ENCODE measurements at places on chromosomes 6 and 20.
A peak's percentile ranks its signal among the peaks of the same experiment; 100 is the strongest.

GRCh38 chr6:27672113-27672799 is 199.4 kb upstream of the ZNF184 start:
- DNase-seq: no peak

GRCh38 chr20:62922451-62922921 is 3.8 kb downstream of the DIDO1 start:
- DNase-seq: no peak

DNA sequence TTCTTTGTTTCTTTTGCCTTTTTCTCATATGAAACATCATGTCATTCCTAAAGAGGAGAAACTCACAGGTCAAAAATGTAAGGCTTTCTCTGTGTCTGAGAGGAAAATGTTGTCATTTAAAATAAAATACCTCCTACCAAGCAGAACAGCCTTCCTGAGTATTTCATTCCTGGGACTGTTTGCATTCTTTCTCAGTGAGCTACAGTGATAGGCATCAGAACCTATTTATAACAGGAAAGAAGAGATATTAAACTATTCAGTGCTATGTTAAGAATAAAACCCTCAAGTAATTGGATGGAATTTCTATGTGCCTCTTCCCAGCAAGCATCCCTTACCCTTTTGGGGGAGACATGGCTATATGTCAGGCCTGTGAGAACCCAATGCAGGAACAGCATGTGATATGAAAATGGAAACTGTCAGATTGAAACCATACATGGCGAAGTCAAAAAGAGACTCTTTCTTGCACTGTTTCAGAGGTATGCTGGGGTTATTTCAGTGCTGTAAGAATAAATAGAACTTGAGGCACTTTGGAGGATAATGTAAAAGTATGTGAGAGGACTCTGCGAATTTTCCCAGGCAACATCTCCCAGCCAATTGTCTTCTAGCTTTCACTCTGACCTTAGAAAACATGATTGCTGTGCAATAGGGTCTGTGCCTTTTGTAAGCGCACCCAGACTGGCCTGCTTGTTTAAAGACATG is 133.8 kb upstream of the CCN2 start:
- DNase-seq: no peak

DNA sequence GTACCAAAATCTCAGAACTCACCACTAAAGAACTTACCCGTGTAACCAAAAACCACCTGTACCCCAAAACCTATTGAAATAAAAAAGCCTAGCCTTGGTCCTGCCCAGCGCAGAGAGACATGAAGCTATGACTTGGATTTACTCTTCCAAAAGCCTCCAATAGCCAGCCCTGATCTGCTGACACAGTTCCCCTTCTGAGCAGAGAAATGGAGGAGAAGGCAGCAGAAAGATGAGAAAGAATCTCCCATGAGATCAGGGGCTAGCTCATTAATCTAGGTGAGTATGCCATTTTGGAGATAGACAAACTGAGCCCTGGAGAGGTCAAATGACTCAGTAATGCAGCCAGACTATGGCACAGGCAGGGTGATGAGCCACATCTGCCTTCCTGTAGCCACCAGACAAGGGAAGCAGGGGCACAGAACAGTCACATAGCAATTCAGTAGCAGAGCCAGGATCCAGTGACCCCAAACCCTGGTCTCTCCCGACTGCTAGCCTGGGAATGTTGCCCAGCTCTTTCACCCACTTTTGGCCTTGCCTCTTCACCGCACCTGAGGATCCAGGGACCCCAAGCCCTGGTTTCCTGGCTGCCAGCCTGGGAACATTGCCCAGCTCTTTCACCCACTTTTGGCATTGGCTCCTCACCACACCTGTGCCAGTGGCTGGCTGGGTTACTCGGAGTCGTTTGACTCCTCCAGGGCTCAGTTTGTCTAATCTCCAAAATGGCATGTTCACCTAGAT is 7.2 kb upstream of the SDCBP2 start:
- DNase-seq: no peak

DNA sequence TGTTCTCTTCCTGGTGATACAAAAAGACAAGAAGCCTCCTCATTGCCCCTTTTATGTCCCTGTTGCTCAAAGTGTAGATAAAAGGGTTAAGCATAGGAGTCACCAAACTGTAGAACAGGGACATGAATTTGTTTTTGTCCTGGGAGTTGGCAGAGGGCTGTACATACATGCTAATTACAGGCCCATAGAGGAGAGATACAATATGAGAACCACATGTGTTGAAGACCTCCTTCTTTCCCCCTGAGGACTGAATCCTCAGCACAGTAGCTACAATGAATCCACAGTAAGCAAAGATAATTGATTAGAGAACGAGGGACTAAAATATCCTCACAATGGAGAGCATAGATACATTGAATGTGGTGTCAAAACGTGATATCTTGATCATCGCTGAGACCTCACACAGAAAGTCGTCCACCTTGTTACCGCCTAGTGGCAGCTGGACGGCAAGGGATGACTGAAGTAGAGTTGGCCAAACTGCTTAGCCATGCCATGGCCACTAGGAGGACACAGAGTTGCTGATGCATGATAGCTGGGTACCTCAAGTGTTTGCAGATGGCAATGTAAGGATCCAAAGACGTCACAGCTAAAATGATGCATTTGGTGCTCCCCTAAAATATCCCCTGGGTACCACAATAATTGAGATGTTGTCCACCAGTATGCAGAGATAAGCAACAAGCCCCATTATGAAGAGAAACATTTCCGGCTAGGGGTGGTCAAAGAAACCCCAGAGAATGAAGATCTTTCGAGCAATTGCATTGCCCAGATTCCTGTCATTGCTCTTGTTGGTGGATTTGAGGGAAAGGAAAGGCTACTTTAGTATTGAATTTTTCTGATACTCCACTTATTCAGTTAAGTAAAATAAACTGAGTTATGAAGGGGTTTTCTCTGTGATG is 15.0 kb downstream of the OR2B3 start:
- no peak for DNase-seq

GRCh38 chr20:34558320-34559218 is at the start of gene MAP1LC3A:
Gene MAP1LC3A, plus strand, starts transcription at chr20:34558718. Its CDS starts 151 bp downstream, at chr20:34558869.
- DNase-seq: peak; percentile 88

GRCh38 chr20:46307139-46307998 is 929 bp downstream of the CDH22 start:
- peak; percentile 39 for DNase-seq

DNA sequence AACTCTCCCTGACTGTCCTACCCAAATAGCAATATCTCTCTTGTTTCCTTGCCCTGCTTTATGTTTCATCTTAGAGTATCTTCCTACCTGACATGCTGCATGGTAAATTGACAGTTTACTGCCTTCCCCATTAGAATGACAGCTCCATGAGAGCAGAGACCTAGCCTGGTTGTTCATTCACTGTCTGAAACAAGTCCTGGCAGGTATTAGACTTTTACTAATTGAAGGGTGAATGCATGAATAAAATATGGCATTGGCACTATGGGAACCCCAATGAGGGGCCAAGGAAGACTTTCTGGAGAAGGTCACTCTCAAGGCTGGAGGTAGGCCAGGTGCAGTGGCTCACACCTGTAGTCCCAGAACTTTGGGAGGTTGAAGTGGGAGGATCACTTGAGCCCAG is 3.8 kb upstream of the CITED2 start:
- no peak for DNase-seq

GRCh38 chr20:57897156-57897874 is 187.5 kb upstream of the PMEPA1 start:
- DNase-seq: no peak

GRCh38 chr20:6410721-6411120 is 287.9 kb upstream of the FERMT1 start:
- no peak for DNase-seq

DNA sequence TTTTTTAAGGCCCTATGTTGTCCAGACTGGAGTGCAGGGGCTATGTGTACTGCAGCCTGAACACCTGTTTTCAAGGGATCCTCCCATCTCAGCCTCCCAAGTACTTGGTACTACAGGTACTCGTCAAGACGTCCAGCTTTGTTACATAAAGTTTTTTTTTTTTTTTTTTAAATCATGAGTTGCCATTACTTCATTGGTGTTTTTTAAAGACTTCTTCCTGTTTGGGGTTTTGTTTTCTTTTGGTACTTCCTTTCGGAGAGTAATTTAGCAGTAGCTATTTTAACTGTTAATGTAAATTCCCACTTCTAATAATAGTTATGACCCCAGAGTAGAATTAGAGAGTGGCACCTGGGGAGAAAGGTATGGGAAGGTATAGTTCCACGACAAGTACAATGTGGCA is 10.5 kb downstream of the ZNFX1 start:
- DNase-seq: no peak

DNA sequence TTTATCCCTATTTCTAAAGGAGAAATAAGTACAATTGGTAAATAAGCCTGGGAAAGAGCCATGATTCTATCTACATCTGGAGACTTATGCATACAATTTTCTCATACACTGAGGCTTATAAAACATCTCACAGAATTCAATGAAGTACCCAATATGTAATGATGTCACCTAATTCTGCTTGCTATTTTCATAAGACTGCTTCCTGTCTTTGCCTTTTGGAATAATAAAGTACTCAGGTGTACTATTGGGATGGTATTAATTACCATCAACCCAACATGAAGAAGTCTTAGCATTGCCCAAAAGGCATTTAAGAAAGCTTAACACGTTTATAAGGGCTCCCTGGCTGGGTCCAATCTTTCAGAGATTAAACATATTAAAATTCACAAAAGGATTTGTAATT is 216.4 kb upstream of the TSHZ2 start:
- DNase-seq: no peak

DNA sequence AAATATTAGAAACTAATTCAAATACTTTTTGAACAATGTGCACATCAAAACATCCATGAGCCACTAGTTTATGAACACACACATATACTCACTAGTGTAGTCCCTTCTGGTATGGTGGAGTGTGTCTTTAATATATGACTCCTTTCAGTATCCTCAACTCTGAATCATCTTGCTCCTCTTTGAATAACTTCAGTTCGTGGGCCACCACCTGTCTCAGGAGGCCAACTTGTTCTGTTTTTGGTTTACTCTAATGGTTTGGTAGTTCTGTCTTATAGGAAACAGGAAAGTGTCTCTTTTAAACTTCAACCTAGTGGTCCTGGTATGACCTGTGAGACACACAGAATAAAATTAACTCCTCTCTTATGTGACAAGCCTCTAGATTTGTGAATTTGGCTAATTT is 55.6 kb downstream of the ZNF292 start:
- no peak for DNase-seq

DNA sequence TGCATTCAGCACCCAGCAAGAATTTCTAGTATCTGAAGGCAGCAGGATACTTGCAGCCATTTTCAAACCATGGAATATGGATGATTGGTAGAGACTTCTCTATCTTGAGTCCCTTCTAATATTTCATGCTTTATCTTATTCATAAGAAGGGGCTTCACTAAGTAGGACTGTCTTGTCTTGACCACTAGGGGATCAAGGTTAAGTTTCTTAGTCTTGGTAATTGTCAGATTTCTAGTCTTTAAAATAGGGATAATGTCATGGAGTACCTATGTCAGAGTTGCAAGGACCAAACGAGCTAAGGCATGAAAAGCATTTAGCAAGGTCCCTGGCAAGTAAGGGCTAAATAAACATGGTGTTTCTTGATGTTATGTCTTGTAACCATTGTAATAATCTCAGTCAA is 68.5 kb upstream of the ESR1 start:
- DNase-seq: no peak

DNA sequence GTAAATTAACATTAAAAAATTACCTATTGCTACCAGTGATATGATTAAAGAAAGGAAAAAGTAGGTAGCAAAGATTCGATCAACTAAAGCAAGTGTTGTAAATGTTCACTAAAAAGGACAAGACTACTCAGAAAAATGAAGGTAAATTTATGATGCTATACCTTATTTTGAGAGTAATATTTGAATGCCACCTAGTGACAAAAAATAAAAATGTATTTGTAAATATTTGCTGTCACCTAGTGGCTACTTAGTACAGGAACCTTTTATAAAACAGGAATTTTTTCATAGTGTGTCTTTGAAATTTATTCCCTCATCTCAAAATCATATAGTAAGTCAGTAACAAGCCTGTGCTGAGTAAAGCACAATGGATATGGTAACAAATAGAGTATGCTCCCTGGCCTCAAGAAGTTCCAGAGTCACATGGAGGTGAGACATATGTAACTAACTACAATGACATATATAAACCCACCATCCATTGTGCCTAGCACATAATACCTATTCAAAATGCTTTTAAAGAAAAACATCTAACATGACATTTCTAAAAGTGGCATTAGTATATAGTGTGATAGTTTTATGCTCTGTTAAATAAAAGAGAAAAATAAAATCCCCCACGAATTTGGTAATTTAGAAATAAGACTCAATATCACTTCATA is 193.1 kb upstream of the SIM1 start:
- no peak for DNase-seq

DNA sequence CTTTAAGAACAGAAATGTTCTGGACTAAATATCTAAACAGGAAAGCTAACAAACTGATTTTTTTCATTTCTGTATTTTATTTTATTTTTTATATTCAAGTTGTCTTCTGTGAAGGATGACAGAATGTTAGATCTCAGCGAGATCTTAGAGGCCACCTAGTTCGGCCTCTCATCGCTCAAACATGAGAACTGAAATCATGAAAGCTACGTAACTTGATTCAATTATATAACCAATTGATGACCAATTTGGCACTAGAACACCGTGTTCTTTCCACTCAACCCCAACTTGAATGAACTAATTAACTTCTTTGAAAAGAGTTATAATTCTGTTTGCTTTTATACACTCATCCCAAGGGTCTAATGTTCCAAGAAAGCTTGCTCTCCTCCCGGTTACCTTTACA is 24.6 kb upstream of the RNF217 start:
- DNase-seq: no peak

GRCh38 chr20:40506537-40506939 is 182.5 kb downstream of the MAFB start:
- DNase-seq: no peak

DNA sequence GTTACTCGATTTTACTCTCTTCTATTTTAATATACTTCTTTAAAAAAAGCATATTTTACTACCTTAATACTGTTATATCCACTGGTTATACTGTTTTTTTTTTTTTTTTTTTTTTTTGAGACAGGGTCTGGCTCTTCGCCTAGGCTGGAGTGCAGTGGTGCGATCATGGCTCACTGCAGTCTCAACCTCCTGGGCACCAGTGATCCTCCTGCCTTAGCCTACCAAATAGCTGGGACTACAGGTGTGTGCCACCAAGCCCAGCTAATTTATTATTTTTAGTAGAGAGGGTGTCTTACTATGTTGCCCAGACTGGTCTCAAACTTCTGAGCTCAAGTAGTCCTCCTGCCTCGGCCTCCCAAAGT is 170.7 kb downstream of the DOK5 start:
- no peak for DNase-seq

DNA sequence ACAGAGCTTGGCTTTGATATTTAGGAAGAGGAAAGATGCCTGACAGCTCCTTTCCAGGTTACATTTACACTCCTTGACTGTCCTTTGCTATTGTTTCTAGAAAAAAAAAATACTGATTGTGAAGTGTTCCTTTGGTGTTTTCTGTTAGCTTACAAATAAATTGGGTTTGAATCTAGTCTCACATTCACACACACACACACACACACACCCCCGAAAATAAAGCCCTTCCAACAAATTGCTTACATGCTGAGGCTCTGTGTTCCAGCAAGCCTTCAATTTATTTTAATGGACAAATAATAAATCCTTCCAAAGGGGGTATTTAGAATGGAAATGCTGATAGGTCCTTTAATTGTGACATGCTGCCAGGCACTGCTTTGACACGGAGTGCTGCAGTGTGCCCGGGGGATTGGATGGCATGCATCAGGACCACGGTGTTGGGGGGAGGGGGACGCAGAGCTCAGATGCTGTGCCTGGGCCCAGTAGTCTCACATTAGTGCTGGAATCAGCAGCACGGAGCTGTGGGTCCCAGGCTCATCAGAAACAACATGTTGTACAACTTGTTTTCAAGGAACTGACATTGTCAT is 199.9 kb downstream of the CD83 start:
- DNase-seq: no peak

- no peak for DNase-seq
Measured at GRCh38 chr6:33962246-33963027, 158.6 kb upstream of the MLN start.

Data from stimulated activated naive CD4-positive, alpha-beta T cell (primary cell).